ENCODE measurements at places on chromosomes 1 and 21.

GRCh38 chr1:3504822-3505153 lies 50.3 kb downstream of the ARHGEF16 start:
- DNase-seq = no peak

DNA sequence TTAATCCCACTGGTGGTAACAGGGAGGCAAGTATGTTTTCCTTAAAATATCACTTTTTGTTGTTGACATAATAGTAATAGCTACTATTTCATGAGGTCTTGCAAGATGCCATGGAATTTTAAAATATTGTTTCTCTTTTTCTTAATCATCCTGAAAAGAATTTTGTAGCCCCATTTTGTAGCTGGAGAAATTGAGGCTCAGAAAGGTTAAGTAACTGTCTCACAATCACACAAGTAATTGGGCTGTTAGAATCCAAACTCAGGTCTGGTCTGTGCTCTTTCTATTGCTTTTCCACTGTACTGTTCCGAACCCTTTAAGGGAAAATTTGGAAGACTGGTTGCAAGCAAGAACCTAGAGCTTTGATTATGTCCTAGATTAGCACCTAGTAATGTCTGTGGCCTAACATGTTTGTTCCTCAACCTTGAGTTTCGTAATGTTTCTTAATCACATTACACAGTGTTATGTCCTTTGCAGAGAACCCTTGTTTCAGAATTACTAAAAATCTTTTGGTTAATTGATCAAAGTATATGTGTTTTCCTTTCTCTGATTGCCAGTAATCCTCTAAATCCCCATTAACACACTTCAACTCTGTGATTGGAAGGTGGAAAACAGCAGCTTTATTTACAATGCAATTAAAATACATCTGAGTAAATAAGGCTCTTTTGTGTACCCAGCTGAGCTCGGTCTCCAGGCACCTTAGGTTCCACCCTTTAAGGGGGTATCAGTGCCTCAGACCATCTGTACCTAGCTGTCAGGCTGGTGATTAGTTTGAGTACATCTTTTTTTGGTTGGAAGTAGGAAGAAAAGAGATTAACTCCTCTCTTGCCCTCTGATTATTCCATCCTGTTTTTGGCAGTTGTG lies 10.4 kb downstream of the LRRC42 start:
- no peak for DNase-seq

DNA sequence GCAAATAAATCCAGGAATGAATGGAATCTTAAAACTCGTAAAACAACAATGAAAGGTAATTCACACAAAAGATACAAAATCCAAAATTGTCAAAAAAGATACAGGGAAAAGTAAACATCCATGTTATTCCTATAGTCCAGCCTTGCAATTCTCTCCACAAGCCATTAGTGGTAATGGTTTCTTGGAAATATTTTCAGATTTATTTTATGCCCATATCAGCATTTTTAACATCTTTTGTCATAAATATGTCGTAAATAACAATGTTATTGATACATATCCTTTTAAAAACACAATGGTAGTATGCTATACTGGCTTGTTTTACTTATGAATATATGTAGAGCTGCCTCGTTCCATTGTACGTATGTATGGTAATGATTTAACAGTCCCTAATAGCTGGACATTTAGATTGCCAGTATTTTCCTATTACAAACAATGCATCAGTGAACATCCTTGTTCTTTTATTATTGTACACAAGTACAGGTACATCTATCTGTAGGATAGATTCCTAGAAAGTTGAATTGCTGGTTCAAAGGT lies 30.6 kb downstream of the DNTTIP2 start:
- DNase-seq = no peak

- no peak for DNase-seq
These were observed 37.3 kb downstream of the AHDC1 start for GRCh38 chr1:27566462-27567145.

Measured in stimulated activated CD4-positive, alpha-beta T cell treated with anti-CD3 and anti-CD28 coated beads, Interleukin-2, amount 100 ng/mL, for 24 hours (primary cell).